Tibial artery (tissue), 4 donors: ENCODE measurements at places on chromosomes 4 and X.

DNA sequence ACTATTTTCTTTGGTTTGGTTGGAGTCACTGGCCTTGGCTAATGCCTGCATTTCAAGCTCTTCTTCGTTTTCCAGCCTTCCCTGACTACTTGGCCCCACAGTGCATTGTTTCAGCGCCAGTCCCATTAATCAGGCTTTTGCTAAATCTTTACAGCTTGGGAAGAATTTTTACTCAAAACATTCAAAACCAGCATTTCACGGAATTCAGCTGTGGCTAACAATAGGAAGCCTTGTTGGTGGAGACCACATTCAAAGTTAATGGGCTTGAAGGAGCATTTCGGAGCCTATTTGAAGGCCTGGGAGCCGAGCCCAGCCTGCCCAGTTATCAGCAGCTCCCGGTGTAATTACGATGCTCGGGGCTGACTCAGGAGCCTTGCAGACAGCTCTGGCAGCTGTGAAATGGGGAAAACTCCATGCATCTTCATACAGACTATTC lies 30.8 kb upstream of the VCX2 start:
- DNase-seq: no peak

- DNase-seq: no peak
Observed at GRCh38 chr4:60952921-60953320, 247.2 kb upstream of the ADGRL3 start.

GRCh38 chr4:169062897-169063244 lies 52.8 kb upstream of the CBR4 start:
- no peak for DNase-seq

DNA sequence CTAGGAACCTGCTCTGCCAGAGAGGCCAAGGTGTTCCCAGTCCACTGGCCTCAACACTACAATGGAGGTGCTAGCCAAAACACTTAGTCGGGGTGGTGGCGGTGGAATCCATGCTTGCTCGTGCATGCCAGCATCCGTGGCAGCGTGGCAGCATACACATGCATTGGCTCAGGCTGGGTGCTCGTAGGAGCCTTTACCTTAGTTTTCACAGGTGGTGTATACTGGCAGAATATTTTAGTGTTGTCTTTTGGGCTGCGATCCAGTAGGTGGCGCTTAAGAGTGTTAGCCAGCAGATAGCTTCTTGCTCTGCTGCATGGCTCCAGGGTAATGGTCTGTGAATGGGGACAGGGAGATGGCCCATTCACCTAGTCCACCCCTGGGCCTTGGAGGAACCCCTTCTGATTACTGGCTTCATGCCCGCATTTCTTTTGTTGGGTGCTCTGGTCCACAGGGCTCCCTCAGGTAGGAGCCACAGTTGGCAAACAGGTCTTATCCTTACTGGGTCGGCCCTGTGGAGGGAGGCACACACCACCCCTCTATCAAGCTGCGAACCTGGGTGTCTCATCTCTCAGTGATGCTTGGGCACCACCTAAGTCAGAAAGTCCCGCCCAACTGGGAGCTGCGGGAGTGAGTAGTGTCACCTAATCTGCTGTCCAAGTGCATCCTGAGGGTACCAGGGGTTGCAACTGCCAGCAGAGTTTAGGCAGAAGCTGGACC lies 40.0 kb downstream of the RIPPLY1 start:
- DNase-seq: no peak

GRCh38 chr4:14096396-14096965 lies 469.0 kb upstream of the BOD1L1 start:
- no peak for DNase-seq

DNA sequence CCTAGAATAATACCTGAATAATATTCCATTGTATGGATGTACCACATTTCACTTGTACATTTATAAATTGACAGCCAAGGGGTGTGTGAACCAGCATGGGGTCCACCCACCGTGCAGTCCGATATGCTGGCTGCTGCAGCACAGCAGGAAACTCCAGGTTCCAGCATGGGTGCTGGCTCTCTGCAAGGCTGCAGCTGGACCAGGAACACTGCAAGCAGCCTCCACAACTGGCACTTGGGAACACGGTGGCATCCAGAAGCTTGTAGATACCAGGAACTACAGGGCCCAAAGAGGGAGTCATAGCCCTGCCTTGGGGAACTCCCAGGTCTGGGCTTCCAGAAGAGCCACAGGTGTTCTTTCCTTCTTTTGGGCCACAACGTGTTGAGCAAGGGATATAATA lies 91.2 kb downstream of the NXF2 start:
- DNase-seq: no peak

DNA sequence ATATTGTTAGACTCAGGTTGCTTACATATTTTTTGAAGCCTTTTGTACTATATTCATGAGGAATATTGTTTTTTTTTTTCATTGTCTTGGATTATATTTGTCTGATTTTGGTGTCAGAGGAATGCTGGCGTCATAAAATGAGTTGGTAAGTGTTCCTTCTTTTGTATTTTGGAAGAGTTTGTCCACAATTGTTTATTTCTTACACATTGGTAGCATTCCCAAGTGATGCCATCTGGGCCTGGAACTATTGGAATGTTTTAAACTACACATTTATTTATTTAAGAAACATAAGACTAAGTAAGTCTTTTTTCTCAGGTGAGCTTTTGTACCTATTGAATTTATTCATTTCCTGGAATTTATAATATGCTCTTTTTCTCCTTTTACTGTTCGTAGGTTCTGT lies 107.6 kb downstream of the LARP1B start:
- no peak for DNase-seq

- DNase-seq: no peak
Observed at GRCh38 chr4:38923746-38924145, 56.1 kb downstream of the FAM114A1 start.

GRCh38 chr4:136241221-136241986 lies 1290.9 kb downstream of the PCDH18 start:
- no peak for DNase-seq

- DNase-seq: no peak
Observed at GRCh38 chr4:158112611-158113010, 60.2 kb downstream of the GASK1B start.

DNA sequence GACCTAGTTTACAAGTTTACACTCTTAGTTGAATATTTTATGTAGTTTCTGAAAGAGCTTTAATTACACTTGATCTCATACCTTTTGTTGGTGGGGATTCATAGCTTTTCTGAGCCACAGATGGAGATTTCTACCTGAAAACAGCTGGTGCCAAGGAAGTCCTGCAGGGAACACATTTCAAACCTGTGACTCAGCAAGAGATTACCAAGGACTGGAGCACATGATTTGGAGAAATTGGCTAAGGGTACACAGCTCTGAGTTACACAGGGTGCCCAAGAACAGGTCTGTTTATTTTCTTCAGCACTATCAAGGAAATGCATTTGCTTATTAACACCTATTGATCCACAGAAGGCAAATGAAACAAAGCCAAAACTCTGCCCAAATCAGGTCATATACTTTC lies 691.5 kb downstream of the KCTD8 start:
- no peak for DNase-seq

DNA sequence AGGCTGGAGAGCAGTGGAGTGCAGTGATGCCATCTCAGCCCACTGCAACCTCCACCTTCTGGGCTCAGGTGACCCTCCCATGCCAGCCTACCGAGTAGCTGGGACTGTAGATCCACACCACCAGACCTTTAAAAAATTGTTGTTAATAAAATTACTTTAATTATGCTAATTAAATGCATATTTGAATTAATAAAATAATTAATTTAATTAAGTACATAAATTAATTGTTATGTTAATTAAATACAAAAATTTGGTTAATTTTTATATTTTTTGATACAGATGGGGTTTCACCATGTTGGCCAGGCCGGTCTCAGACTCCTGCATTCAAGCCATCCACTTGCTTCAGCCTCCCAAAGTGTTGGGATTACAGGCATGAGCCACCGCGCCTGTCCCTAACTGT lies 12.6 kb upstream of the RAPGEF2 start:
- DNase-seq: no peak

GRCh38 chr4:175905925-175906324 lies 93.9 kb upstream of the GPM6A start:
- DNase-seq: no peak
